ENCODE measurements at places on chromosomes 3 and 15.

DNA sequence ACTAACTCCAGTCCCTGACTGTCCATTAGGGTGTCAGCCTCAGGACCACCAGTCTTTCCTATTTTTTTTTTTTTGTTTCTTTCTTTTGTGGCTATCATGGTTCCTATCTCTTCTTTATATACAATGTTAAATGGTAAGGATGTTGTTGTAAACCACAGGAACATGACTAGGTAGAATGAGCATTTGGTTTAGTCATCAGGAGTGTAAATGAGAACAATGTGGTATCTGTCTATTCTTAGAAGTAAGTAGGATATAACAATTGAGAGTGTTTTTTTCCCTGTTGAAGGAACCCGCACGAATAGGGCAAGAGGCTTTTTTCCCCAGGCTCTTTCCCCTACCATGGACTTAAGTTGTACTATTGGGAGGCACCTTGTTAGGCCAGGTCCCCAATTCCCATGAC is 880.3 kb upstream of the GBE1 start:
- no peak for DNase-seq

GRCh38 chr15:40436116-40436891 is 4.4 kb upstream of the BAHD1 start:
- DNase-seq = no peak

- DNase-seq = no peak
These were observed 14.3 kb upstream of the PIK3R4 start for GRCh38 chr3:130760922-130761321.

- no peak for DNase-seq
These were observed 205.5 kb downstream of the STAG1 start for GRCh38 chr3:136546720-136547119.

DNA sequence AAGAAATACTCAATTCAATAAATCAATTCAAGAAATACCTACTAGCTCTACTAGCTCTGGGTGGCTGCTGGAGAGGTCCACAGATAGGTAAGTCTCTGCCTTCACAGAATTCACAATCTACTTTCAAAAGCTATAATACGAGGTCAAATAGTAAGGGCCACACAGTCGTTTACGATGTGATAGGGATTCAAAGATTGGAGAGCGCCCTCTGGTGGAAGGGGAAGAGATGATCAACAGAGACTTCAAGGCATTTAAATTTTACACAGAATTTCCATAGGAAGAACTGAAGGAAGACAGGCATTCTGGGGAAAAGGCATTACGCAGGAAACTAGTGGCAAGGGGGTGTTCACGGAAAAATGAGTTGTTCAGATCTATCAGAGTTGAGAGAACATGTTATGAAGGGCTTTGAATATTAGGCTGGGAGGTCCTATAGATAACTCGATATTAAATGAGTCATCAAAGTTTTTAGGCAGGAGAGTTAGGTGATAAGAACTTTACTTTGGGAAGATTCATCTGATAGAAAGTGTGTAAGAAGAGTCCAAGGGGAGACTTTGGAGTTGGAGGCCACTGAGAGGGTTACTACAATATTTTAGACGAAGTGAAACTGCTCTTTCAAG is 128.8 kb downstream of the FRMD5 start:
- DNase-seq = peak; percentile 70

- no peak for DNase-seq
These were observed 17.7 kb downstream of the NTRK3 start for GRCh38 chr15:88238618-88239430.

GRCh38 chr3:122391681-122392446 is 7.9 kb downstream of the FAM162A start:
- no peak for DNase-seq

DNA sequence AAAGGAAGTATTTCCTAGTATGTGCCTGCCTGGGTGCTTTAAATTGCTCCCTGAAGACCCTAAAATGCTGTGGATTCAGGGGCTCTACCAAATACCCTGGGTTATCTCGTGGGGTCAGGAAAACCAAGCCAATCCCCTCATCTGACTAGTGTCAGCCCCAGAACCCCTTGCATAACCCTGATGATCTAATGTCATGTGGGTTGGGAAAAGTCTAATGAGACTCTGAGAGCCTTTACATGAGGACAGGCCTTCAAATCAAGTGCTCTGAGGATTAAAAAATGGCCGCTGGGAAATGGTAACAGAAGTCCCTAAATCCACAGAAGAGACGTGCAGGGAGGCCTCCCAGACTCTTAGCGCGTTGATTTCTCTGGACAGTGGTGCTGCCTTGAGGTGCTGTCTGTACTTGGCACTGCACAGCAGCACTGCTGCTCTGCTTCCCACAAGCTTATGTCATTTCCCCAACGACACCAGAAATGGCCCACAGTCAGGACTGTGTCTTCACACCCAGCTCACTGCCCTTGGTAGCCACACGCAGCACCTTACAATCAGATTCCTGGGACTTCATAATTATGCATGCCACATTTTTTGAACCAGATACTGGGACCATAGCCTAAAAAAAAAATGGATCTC is 16.6 kb downstream of the EIF4E3 start:
- DNase-seq = no peak

DNA sequence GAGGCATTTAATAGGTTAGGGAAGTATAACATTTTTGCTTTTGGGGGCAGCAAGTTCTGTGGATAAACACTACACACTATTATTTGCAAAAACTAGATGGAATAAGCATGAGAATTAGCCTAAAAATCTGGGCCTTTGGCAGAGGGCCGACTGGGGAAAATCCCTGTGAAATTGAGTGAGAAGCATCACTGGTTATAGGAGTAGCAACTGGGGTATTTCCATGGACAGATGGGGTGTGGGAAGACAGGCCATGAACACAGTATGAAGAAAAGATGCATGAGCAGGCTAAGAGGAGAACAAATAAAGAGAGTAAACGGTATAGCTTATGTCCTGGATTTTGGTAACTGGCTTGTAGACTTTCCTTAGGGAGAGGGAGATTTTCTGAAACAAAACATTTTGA is 32.9 kb upstream of the CSPG5 start:
- DNase-seq = no peak

GRCh38 chr15:100043068-100043641 is 298.6 kb downstream of the ADAMTS17 start:
- no peak for DNase-seq

GRCh38 chr3:49013738-49014660 is 4.4 kb downstream of the DALRD3 start:
- no peak for DNase-seq

- DNase-seq = no peak
These were observed 140.7 kb downstream of the GADL1 start for GRCh38 chr3:30753766-30754165.

DNA sequence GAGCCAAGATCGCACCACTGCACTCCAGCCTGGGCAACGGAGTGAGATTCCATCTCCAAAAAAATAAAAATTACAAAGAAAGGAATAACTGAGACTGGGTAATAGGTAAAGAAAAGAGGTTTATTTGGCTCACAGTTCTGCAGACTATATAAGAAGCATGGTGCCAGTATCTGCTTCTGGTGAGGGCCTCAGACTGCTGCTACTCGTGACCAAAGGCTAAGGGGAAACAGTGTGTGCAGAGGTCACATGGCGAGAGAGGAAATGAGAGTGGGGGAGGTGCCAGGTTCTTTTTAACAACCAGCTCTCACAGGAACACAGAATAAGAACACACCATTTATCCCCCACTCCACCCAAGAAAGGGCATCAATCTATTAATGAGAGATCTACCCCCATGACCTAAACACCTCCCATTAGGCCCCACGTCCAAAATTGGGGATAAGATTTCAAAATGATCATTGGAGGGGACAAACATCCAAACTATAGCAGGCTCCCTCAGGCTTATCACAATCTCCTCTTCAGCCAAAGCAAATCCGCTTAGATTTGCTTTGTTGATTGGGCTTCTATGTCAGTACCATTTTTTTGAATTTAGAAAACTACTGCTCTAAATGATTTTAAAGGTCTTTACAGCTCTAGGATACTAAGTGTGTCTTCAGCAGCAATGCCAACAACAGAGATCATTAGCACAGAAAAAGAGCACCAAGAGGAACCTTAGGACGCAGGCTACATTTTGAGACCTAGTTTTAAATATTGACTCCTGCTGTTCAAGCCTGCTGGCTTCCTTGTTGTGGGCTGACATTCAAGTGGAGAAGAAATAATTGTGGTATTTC is 84.2 kb upstream of the TBL1XR1 start:
- DNase-seq = peak; percentile 26

DNA sequence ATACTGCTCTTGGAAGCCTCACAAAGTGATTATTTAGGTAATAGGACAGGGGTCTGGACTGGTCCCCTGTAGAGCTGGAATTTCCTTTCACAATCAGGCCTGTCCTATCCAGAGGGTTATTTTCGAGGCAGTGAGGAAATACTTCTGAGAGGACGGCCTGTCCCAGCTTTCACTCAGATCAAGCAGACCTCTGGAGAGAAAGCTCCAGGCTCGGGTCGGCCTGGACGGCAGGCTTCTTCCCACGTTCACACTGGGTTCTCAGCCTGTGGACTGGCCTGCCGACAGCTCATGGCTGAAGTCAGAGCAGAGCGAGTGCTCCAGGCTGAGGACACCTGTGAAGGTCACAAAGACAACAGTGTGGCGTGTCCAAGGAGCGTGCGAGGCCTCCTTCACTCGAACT is 405.3 kb downstream of the VPS13C start:
- no peak for DNase-seq

DNA sequence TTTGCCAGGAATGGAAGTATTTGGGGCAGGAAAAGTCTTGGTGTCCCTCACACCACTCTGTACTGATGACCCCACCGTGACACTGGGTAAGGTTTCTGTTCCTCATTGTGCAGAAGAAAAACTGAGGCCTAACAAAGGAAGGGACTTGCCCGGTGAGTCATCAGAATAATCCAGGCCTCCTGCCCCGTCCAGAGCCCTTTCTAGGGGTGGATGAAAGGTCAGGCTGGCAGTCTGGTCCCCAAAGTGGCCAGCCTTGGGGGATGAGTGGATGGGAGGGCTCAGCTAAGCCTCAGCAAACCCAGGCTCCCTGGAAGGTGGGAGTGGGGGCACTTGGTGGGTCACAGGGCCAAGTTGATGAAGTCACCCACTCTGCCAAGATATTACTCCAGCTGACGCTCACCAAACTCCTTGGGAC is 2.3 kb upstream of the DNAH1 start:
- DNase-seq = no peak

DNA sequence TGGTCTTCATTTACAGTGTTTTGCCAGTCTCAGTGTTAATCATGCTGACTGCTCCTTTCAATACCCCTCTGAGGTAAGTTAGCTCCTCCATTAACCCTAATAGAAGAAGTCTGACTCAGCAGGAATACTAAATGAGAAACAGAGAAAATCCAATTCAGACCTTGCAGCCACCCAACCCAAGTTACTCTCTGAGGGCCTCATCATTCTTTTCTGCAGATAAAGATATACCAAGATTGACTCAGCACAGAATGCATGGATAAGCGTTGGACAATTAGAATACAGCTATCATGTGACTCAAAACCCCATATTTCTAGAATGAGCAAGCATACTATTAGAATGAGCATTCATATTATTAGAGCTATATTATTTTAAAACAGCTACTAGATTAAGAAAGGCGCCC is 389.1 kb upstream of the SGO1 start:
- no peak for DNase-seq

DNA sequence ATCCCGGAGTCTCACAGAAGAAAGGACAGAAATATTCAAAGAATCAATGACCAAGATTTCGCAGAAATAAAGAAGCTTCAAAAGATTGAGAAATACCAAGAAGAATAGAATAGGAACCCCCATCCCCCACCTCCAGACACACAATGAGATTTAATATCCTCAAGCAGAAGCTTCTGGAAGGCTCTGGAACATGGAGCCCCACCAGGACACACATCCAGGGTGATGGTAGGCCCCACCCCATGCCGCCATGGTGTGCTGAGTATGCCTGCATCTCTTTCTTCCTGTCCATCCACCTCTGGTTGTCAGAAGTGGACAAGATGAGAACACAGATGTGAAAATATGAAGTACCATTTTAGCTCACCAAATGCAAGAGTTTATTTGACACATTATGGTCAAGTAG is 19.3 kb downstream of the PRR23E start:
- DNase-seq = no peak

GRCh38 chr3:105594219-105594618 is 227.5 kb downstream of the ALCAM start:
- no peak for DNase-seq

GRCh38 chr3:73556520-73557372 is 68.0 kb downstream of the PDZRN3 start:
- no peak for DNase-seq

DNA sequence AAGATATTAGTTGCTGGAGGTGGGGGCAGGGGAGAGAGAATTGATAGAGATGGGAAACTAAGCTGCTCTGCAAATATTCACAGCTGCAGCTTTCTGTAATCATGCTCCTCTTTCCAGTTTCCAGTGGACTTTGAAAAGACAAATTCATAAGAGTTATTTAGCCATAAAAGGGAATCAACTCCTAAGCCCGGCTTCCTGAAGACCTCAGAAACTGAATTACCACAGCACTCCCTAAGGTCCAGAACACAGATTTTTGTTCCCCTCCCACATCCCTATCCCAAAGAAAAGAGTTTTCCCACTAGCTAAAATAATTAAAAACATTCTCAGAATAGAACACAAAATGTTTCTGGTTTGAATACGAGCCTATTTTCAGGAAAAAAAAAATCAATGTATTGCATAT is 871.8 kb upstream of the NR2F2 start:
- DNase-seq = no peak

GRCh38 chr15:63523306-63523990 is 19.1 kb downstream of the USP3 start:
- DNase-seq = no peak

- DNase-seq = no peak
These were observed 30.4 kb downstream of the GOLGA6L2 start for GRCh38 chr15:23416349-23417276.

- DNase-seq = no peak
These were observed 369.2 kb upstream of the MCTP2 start for GRCh38 chr15:93861956-93862741.

DNA sequence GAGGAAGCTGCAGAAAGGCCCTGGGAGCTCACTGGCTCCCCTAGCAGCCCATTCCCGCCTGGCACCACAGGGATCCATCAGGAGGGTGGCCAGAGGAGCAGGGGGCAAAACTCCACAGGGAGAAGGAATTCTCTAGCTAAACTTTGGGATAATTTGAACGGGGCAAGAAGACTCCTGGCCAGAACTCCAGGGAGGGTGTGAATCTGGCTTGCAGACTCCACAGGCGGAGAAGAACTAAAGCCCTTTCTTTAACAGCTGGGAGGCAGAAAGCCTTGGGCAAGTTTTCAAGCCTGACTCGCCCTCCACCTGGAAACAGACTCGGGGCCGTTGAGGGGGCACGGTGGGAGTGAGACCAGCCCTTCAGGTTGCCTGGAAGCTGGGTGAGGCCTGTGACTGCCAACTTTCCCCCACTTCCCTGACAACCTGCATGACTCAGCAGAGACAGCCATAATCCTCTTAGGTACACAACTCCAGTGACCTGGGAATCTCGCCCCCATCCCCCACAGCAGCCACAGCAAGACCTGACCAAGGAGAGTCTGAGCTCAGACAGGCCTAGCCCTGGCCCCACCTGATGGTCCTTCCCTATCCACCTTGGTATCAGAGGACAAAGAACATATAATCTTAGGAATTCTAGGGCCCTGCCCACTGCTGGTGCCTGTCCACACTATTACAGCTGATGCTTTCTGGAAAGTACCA is 28.6 kb downstream of the SLC27A2 start:
- DNase-seq = no peak

- DNase-seq = no peak
These were observed 77.2 kb downstream of the MYO1E start for GRCh38 chr15:59295261-59296001.

Measured in NCI-H446 (cell line).